ENCODE measurements at places on chromosomes 6 and 20. TPM values are rescaled to one million over a fixed set of nuclear protein-coding genes. Genes with fewer than 3 reads are reported as not detected.

SH3BGRL2 gene
- 12.8 TPM for total RNA-seq

SPATA25 gene
- 3.6 TPM for total RNA-seq

KIF25 gene
- not detected for total RNA-seq

MACROD2 gene
- total RNA-seq: 69.6 TPM

C20orf141 gene
- not detected for total RNA-seq

DNA sequence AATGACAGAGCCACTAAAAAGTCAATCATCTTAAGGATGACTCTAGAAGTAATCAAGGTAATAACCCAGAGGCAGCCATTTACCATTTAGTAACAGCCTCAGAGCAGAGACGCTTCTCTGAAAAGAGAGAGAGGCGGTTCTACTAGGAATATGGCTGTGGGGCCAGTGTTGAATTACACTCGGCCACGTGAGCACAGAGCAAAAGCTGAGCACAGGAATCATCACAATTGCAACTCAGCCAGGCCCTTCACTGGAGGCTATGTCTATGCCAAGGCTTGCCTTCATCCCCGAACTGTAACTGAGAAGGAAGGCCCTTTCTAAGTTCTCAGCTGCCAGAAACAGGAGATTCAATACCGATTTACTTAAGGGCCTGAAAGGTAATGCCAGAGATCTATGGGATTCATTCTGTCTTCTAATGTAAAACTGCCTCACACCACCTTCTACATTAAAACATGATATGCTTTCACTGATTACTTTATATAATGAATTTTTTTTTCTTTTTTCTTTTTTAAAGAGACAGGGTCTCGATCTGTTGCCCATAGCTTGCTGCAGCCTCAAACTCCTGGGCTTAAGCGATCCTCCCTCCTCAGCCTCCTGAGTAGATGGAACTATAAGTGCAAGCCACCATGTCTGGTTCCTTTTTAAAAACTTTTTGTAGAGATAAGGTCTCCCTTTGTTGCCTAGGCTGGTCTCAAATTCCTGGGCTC lies 67.6 kb downstream of the NUDT3 start:
- DNase-seq: peak; percentile 86

GRCh38 chr20:57263801-57264792 lies 2.3 kb downstream of the BMP7 start:
- DNase-seq: no peak

GRCh38 chr6:127085181-127085580 lies 33.3 kb upstream of the RSPO3 start:
- DNase-seq: no peak

- DNase-seq: peak; percentile 63
These were observed 481 bp downstream of the SERPINB6 start for GRCh38 chr6:2970753-2971419.

DNA sequence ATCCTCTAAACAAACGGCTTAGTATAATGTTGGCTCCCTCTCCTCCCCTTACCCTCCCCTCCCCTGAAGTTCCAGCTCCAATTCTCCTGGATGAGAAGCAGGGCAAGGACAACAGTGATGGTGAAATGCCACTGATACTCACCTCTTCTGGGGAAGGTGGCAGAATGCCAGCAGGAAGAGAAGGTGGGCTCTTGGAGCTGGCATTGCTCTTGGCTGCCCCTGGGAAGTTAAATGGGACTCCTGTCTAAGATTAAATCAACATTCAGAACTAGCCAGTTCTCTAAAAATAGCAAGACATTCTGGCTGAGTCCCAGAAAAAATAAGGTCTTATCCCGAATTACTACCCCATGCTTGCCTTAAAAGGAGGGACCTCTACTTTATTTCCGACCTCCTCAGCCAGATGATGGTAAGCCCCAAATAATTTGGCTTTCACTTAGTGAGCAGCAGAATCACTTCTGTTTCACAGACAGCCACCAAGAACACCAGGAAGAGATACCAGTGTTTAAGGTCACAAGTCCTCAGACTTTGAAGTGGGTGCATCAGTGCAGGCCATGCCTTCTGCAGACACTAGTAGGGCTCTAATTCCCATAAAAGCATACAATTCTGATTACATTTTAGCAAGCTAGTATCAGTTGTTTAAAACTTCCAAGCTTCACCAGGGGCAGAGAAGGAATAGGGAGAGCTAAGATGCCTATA lies 46.0 kb upstream of the IL17A start:
- peak; percentile 48 for DNase-seq

GRCh38 chr6:44627091-44627882 lies 239.8 kb downstream of the CDC5L start:
- DNase-seq: no peak

DNA sequence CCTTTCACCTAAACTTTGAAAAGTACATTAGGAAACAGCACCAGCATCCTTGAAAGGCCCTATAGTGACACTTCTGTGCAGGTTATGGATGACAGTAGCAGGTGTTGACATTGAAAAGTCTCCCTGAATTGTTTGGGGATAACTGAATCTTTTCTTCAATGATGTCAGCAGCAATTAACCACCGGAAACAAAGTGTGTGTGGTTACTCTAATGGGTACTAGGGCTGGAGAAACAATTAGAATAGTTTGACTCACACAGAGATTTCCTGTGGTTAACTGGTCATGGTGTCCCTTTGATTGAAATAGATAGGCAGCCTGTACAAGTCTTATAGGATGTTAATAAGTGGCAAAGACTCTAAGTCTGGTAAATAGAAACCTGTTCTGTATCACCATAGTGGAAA lies 189.1 kb downstream of the TBX18 start:
- DNase-seq: no peak

GRCh38 chr6:31541059-31541657 lies 645 bp downstream of the DDX39B start:
- no peak for DNase-seq

GRCh38 chr6:6522709-6523108 lies 65.8 kb upstream of the LY86 start:
- no peak for DNase-seq

- DNase-seq: no peak
These were observed 192.2 kb upstream of the FAM83B start for GRCh38 chr6:54654381-54654780.

Data from umbilical cord (tissue), 2 donors.